ENCODE measurements at places on chromosomes 6 and 20.
A peak's percentile ranks its signal among the peaks of the same experiment; 100 is the strongest.

- no peak for DNase-seq
Observed at GRCh38 chr6:169975286-169975685, 223.9 kb downstream of the ERMARD start.

DNA sequence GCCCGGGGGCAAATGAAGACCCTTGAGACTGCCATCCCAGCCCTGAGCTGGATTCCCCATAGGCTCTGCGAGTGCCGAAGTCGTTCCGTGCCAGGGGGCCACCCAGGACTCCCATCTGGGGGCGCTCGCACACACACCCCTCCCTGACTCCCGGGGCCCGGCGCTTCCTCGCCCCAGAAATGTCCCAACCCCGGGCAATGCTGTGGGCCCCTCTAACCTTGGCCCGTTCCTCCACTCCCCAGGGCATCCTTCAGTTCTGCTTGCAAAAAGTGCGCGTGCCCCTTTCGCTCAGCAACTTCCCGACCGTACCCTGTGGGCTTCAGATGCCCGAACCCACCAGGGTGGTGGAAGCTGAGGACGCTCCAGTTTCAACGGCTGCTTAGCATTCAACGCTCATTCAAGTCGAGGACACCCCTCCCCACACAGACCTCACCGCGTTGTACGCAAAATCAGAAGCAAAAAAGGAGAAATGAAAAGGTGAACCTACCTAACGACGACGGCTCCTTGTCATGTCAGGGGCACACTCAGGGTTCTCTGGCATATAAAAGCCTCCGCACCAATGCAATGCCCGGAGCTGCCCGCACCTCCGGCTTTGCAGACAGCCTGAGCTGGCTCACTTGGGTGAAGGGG lies 25.3 kb downstream of the RIPOR2 start:
- peak; percentile 77 for DNase-seq

DNA sequence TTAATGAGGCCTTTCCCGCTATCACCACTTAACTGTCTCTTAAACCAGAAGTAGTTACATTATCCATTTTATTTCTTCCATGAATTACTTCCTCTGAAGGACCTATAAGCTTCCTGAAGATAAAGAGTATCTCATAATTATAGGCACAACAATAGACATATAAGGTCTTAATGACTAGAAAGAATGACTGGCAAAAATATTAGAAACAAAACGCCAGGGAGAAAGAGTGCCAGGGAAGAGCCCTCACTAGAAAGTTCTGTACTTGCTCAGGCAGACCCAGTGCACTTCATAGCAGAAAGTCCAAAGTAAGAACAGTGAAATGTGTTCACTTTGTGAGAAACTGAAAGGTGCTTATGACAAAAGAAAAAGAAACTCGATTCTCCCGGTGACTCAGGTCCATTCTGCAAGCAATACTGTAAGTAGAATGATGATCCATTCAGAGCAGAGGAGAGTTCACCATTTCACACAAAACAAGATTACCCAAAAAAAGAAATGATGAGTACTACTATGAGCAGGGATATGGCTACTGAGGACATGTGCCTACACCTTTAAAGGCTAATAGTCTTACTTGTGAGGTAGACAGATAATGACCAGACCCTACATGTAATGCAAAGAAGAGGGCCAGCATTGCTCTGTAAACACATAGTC lies 5.5 kb downstream of the ZNF334 start:
- DNase-seq = no peak

DNA sequence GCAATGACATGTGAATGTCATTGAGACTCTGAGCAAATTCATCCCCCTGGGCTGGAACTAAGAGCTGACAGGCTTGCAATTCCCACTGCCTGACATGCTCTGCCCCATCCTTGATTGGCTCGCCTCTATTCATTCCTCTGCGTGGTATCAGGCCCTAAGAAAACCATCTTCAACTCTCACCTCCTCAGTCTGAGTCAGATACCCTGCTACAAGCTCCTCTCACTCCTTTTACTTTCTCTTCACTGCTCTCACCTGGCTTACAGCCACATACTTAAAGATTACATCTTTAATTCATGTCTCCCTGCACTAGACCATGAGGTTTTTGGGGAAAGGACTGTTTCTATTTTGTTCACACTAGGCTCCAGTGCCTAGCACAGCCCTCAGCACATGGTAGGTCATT lies 131.6 kb downstream of the KIF6 start:
- DNase-seq = no peak

GRCh38 chr6:26158581-26159356 lies 71.5 kb downstream of the HFE start:
- DNase-seq = peak; percentile 73

DNA sequence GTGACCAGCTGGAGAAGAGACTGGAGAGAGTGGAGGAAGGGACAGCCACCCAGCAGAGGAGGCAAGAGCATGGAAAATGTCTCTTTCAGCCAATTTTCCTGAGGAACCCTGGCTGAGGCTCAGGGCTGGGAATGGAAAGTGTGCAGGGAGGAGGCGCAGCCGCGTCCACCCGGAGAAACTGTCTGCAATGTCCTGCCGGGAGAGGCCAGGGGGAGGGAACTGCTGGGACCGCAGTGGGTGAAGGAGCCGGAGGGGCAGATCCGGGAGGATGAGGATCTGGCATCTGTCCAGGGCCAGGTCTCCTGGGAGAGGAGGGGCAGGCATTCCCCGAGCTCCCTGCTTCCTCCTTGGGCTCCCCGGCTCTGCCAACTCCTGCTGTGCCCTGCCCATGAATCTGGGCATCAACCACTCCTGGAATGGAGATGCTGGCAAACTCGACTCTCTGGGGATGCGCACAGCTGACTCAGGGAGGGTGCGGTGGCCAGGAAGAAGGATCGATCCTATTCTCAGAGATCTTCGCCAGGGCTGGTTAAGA lies 17.4 kb upstream of the HM13 start:
- DNase-seq = no peak

DNA sequence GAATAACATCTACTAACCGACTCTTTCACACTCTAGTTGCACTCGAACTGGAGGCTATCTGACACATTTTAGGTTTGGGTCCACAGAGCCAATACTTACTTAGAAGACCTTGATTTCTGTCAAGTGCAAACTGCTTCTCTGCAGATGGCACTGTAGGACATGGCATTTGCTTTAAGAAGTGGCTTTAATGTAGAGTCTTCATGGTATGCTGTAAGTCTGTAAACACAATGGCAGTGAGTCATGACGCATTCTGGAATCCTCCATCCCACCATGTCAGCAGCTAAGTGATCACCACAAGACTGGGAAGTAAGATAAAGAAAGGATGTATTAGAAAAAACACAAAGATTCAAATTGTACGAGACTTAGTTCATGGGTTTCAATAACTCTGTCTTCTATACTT lies 377.0 kb upstream of the NOX3 start:
- DNase-seq = no peak

- peak; percentile 66 for DNase-seq
Observed at GRCh38 chr6:137341681-137342195, 122.6 kb upstream of the IFNGR1 start.

- no peak for DNase-seq
Observed at GRCh38 chr6:135228486-135228885, 47.4 kb downstream of the MYB start.

DNA sequence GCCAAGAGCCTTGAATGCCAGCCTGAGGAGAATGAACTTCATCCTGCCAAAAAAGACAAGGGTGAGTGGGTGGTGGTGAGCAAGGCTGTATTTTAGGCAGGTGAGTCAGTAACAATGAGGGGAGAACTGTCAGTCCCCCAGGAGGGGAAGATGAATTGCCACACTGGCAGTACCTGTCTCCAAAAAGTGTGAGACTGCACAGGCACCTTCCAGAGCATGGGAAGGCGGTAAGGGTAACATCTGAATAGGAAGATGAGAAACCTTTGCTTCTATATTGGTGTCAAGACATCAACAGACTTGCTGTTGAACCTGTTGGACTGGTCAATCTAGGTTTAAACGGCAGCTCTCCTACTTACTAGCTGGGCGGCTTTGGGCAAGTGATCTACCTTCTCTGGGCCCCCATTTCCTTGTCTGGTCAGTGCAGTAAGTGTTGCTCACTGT lies 30.9 kb downstream of the STK35 start:
- no peak for DNase-seq

GRCh38 chr6:11585426-11586016 lies 48.0 kb downstream of the TMEM170B start:
- DNase-seq = no peak

- no peak for DNase-seq
Observed at GRCh38 chr6:63685446-63686379, 50.1 kb downstream of the PHF3 start.

- peak; percentile 79 for DNase-seq
Observed at GRCh38 chr6:390914-391558, 516 bp upstream of the IRF4 start.

DNA sequence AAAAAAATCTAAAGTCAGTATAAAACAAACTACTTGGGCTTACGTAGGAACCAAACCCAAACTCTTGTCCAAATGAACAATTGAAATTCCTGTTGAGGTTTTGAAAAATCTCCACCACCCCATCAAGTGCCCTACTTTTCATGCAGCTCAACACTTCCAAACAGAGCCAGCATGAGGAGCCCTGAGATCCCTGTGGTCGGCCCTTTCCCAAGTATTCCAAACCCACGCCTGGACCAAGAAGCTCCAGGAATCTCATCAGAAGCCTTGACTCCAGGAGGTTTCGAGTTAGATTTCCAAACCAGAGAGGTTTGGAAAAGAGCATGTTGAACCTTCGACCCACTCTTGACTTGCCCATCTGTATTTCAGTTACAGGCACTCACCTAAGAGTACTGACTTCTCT lies 179.3 kb downstream of the MTFR2 start:
- DNase-seq = no peak
